ENCODE measurements at places on chromosomes 3 and 15. TPM values are rescaled to one million over a fixed set of nuclear protein-coding genes. Genes with fewer than 3 reads are reported as not detected.

SLC9C1 gene
- total RNA-seq = not detected

PRR20G gene
- total RNA-seq = not detected

DNA sequence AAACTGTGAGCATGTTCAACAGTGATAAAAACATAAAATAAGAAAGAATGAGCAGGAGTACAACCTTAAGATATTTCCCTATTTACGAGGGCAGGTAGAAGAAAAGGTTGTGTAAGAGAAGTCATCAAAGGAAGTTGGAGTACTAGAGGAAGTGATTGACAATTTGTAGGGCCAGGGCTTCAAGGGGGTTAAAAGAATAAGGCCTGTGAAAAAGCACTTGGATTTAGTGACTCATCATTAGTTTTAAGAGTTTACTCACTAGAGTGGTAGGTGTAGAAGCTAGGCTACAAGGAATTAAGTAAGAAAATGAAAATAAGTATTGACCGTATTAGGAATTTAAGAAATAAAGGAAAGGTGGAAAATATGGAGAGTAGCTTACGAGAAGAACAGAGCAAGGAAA, 23.6 kb downstream of the KCNMB3 start:
- DNase-seq = no peak

GRCh38 chr3:178545337-178545736, 9.1 kb downstream of the KCNMB2 start:
- DNase-seq = no peak

DNA sequence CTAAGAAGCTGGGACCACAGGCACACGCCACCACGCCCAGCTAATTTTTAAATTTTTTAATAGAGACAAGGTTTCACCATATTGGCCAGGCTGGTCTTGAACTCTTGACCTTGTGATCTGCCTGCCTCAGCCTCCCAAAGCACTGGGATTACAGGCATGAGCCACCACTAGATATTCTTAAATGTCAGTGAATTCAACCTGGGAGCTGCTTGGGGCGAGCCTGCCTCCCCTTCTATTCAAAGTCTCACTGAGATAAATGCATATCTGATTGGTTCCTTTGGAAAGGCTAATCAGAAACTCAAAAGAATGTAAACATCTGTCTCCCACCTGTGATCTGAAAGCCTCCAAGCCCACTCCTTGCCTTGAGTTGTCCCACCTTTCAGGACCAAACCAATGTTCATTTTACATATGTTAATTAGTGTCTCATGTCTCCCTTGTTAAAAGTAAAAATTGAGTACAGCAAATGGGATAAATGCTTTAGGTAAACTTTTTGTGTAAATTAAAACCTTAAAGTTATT, 15.0 kb downstream of the CYP11A1 start:
- no peak for DNase-seq

GRCh38 chr3:29004885-29005599, 275.8 kb upstream of the RBMS3 start:
- DNase-seq = no peak

DNA sequence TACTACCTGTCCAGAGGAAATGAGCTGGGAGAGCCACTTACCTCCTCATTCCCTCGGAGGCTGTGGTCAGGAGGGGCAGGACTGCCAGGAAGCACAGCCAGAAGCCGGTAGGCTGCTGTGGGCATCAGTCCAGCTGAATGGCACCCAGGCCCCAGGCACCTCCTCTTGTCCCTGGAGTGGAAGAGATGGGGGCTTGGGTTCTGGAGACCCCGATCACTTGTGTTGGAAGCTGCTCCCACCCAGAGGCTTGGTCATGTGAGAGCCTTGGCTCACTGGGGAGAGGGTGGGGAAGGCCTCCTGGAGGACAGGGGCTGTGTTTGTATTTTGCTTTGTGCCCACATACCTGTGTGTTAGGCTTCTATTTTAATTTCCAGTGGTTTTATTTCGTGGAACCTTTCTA, 261.9 kb downstream of the GABRG3 start:
- DNase-seq = no peak

GRCh38 chr3:38088126-38089078, 48.5 kb downstream of the ACAA1 start:
- DNase-seq = no peak
